DMS79 treated with DMSO at 0.1 percent for 48 hours (cell line): ENCODE measurements at places on chromosomes 1 and 21.

DNA sequence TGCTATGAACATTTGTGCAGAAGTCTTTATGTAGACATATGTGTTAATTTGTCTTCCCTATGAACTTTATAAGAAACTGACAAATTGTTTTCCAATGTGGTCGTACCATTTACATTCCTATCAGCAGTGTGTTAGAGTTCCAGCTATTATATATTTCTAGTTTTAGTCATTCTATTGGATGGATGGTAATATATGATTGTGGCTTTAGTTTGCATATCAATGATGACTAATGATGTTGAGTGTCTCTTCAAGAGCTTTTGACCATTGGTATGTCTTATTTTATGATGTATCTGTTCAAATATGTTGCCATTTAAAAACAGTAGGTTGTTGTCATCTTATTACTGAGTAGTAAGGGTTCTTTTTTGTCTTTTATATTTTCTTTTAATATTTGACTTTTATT lies 16.2 kb upstream of the ZNF326 start:
- no peak for DNase-seq

DNA sequence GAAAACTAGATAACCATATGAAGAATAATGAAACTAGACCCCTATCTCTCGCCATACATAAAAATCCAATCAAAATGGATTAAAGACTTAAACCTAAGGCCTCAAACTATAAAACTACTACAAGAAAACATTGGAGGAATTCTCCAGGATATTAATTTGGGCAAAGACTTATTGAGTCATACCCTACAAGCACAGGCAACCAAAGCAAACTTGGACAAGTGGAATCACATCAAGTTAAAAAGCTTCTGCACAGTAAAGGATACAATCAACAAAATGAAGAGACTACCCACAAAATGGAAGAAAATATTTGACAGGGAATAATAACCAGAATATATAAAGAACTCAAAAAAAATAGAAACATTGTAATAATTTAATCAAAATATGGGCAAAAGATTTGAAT lies 505.4 kb downstream of the KCNT2 start:
- DNase-seq = no peak

DNA sequence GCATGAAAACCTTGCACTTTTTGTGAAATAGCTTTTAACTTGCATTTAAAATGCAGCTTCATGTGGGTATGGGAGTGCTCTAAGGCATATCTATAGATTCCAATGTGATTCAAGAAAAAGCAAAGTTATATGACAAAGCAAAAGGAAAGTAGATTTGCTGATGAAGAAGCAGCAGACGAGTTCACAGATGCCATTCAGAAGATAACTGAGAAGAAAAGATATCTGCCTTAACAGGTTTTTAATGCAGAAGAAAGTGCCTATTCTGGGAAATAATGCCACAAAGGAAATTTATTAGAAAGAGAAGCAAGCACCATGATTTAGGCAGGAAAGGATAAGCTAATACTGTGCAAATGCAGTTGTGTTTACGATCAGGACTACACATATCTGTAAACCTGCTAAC lies 68.1 kb downstream of the PHTF1 start:
- DNase-seq = no peak

GRCh38 chr1:173554089-173554488 lies 48.8 kb downstream of the SLC9C2 start:
- DNase-seq = no peak

GRCh38 chr1:199221371-199222150 lies 582.7 kb downstream of the PTPRC start:
- no peak for DNase-seq

GRCh38 chr1:6785318-6785727 lies at the start of gene CAMTA1:
Gene CAMTA1 (plus strand): TSS chr1:6785454. CDS start chr1:6785531, 77 bp downstream.
- no peak for DNase-seq

- DNase-seq = no peak
These were observed 78.8 kb downstream of the MIS18A start for GRCh38 chr21:32200029-32200428.
